ENCODE measurements at places on chromosomes 13 and 19.

- DNase-seq, result no peak
Measured at GRCh38 chr19:1019980-1020867, 699 bp downstream of the TMEM259 start.

- no peak for DNase-seq
Measured at GRCh38 chr19:475360-475759, 14.5 kb upstream of the SHC2 start.

GRCh38 chr19:41225238-41226052 lies 6.4 kb downstream of the AXL start:
- no peak for DNase-seq

DNA sequence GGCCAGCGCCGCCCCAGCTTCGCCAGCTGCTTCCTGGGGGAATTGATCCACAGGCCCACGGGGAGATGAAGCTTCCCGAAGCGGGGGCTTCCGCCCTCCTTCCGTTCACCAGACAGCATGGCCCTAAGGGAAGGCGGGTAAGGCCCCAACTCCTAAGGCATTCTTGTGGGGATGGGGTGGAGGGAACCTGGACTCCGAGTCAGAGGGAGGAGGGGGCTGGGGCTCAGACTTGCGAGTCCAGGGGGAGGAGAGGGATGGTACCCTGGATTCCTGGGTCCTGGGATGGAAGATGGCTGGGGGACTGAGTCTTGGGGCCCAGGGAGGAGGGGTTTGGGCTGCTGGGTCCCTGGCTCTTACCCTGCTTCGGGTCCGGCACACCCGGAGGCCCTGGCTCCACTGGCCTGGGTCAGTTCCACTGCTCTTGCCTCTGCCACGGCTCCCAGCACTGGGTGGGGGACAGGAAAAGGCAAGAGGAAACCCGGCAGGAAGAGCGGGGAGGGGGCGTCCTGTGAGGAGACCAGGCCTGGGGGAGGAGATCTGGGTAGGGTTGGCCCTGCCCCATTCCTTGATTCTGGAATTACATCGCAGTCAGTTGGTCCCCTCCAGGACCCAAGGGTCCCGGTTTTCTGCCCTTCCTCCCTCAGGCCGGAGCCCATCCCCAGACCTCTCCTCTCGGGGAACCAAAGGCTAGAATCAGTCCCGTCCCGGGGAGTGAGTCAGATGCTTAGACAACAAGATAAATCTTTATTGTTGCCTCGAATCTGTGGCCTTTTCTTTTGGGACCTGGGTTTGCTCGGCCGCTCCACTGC lies at the start of gene RASIP1:
RASIP1 (minus strand) TSS at position 447 of the 809 bp plus-strand sequence; CDS start at position 119, 328 bp downstream.
- DNase-seq, result no peak

- DNase-seq, result no peak
Measured at GRCh38 chr19:1249990-1250436, 1.6 kb downstream of the MIDN start.

GRCh38 chr19:10699650-10700335 lies 1.4 kb upstream of the QTRT1 start:
- peak; percentile 39 for DNase-seq

DNA sequence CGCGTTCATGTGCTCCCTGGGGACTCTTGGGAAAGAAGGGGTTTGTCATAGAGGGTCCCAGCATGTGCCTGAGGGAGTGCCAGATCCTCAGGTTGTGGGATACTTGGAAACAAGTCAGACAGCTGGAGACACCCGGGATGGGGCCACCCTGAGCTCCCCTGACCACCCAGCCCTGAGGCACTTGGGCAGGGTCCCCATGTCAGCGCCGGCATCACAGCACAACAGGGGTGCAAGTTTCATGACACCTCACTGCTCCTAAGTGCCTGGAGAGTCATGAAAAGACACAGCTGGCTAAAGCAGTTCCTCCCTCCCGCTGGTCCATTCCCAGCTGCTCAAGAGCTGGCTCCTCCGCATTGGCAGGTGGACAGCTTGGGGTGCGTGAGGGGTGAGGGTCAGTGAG lies 102.7 kb downstream of the KDM4B start:
- DNase-seq, result no peak

GRCh38 chr13:38213314-38213713 lies 136.3 kb upstream of the UFM1 start:
- DNase-seq, result no peak

Data from T-helper 17 cell (primary cell).